Stimulated activated CD8-positive, alpha-beta memory T cell treated with anti-CD3 and anti-CD28 coated beads, Interleukin-15, amount 100 ng/mL, for 24 hours (primary cell): ENCODE measurements at places on chromosomes 7 and 10.

DNA sequence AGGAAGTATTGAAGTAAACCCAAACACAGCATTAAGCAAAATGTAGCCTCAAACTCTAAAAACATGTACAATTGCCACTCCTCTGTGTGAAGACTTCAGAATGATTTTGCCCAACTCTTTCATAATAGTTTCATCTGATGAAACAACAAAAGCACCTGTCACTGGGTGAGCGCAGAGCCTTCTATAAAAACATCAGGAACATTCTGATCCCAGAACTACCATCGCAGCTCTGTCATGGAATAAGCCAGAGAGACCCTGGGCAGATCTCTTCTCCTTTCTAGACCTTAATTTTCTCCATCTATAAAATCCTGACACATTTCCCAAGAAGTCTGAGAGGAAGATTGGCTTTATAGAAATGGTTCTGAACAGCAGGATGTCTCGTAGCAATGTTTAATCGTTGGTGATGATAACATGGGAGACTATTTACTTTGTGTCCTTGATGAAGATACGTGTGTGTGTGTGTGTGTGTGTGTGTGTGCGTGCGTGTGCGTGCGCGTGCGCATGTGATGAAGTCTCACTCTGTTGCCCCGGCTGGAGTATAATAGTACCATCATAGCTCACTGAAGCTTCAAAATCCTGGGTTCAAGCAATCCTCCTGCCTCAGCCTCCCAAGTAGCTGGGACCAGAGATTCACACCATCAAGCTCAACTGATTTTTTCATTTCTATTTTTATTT, 198.0 kb downstream of the KIAA1217 start:
- DNase-seq: no peak

- DNase-seq: no peak
These were observed 23.8 kb upstream of the SEC61G start for GRCh38 chr7:54782829-54783228.

DNA sequence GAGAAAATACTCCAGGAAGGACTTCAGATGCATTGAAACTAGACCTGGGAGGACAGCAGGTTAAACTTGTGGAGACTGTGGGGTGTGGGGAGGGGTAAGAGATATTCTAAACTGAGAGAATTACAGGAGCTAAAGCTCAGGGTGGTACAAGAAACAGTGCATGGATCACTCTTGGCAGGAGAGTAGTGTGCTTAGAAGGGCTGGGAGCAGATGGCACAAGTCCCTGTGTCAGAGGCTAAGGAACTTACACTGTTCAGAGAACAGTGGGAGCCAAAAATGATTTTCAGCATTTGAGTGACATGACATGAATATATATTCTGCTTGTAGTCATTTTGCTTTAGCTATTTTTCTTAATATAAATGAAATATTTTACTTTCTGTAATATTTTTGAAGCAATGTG, 36.0 kb upstream of the LAMB1 start:
- no peak for DNase-seq

DNA sequence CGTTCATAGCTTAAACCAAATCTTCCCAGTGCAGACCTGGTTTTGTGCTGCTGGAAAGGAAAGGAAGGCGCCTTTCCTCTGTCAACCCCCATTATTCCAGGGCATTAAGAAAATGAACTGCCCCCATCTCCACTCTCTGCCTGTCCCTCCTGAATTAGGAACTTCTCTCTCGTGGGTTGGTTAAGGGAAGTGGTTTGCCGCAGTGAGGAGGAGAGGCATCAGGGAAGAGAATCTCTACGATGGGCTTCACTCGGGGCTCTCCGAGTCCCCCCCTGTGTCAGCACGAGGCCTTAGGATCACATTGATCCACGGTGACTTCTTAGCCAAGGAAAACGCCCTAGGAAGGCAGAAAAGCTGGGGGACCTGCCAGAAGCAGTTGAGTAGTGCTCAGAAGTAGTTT, 53.9 kb upstream of the LYZL2 start:
- no peak for DNase-seq

DNA sequence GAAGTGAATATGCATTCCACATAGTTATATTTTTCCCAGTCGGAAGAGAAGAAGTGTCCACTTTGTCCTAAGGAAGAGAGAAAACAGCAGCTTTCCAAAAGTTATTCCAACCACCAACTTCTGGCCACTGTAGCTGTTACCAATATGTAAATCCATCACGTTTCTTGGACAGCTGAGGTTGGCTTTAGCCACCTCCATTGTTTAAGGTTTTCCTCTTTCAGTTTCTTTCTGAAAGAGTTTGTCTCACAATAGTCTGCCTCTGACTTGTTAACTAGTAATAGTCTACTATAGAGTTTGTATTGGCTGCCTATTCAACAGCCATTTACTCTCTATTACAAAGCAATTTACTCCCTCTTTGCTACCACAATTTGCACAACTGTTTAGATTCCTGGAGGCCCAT, 457.6 kb upstream of the LRRN3 start:
- DNase-seq: no peak

GRCh38 chr7:34073676-34074075, 168.3 kb downstream of the BMPER start:
- no peak for DNase-seq
